Activated CD4-positive, alpha-beta memory T cell treated with anti-CD3 and anti-CD28 coated beads, Interleukin-2, amount 10 ng/mL, durations not matched to agents 7 days and 5 days (primary cell): ENCODE measurements at places on chromosomes 4 and X. TPM values are rescaled to one million over a fixed set of nuclear protein-coding genes. Genes with fewer than 3 reads are reported as not detected.

GRCh38 chrX:57353472-57354132, 67.1 kb downstream of the FAAH2 start:
- peaks cover 4% of the 10 kb centered on the region for H3K4me1 ChIP-seq
- no peaks in the 10 kb centered on the region for H3K27me3 ChIP-seq
- peaks cover 3% of the 10 kb centered on the region for H3K36me3 ChIP-seq
- H3K27ac ChIP-seq = no peak overlapping the region
- no peak overlapping the region for H3K4me3 ChIP-seq
- DNase-seq = no peak

- no peak for DNase-seq
- H3K4me1 ChIP-seq = no peaks in the 10 kb centered on the region
- no peak overlapping the region for H3K4me3 ChIP-seq
- no peaks in the 10 kb centered on the region for H3K27me3 ChIP-seq
Observed at GRCh38 chr4:85610450-85610849, 135.5 kb downstream of the ARHGAP24 start.

- no peaks in the 10 kb centered on the region for H3K27me3 ChIP-seq
- no peak for DNase-seq
- H3K4me1 ChIP-seq = no peaks in the 10 kb centered on the region
Observed at GRCh38 chr4:161655148-161655547, 508.7 kb downstream of the FSTL5 start.

GRCh38 chrX:150517303-150517910, 51.0 kb upstream of the MTM1 start:
- H3K27me3 ChIP-seq = peaks cover 3% of the 10 kb centered on the region
- H3K4me3 ChIP-seq = no peak overlapping the region
- no peaks in the 10 kb centered on the region for H3K4me1 ChIP-seq
- H3K27ac ChIP-seq = no peak overlapping the region
- no peaks in the 10 kb centered on the region for H3K36me3 ChIP-seq

Gene UBE2A
- total RNA-seq = 76.2 TPM

- no peak for DNase-seq
- H3K27me3 ChIP-seq = no peaks in the 10 kb centered on the region
- no peaks in the 10 kb centered on the region for H3K36me3 ChIP-seq
- no peak overlapping the region for H3K4me3 ChIP-seq
- no peaks in the 10 kb centered on the region for H3K4me1 ChIP-seq
Observed at GRCh38 chr4:130186931-130187330, 1091.0 kb downstream of the C4orf33 start.

- H3K36me3 ChIP-seq = no peaks in the 10 kb centered on the region
- no peak for DNase-seq
- H3K27me3 ChIP-seq = no peaks in the 10 kb centered on the region
- H3K27ac ChIP-seq = no peak overlapping the region
- no peak overlapping the region for H3K4me3 ChIP-seq
- H3K4me1 ChIP-seq = no peaks in the 10 kb centered on the region
Observed at GRCh38 chrX:12269484-12269883, 131.2 kb downstream of the FRMPD4 start.

GRCh38 chrX:150759568-150760416, 66.6 kb downstream of the MTMR1 start:
- peaks cover 9% of the 10 kb centered on the region for H3K4me1 ChIP-seq
- no peak for DNase-seq
- no peaks in the 10 kb centered on the region for H3K27me3 ChIP-seq
- H3K27ac ChIP-seq = no peak overlapping the region
- H3K36me3 ChIP-seq = peaks cover 25% of the 10 kb centered on the region

DNA sequence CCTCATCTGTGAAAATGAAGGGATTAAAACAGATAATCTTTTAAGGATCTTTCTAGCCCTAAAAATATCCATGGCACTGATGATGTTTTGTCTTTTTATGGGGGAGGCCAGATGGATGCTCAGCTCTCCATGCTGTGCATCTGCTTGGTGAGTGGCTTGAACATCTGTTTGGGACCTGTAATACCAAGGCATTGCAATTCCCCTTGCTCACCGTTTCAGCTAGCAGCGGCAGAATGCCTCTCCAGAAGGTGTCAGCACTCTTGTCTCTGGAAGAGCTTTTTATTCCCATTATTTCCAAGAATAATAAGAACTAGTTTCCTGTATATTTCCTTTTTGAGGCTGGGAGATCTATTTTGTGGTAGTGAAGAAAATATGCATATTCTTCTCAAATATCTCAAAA, 151.9 kb upstream of the ANK2 start:
- no peak overlapping the region for H3K27ac ChIP-seq
- DNase-seq = no peak
- H3K4me1 ChIP-seq = no peaks in the 10 kb centered on the region
- peaks cover 16% of the 10 kb centered on the region for H3K27me3 ChIP-seq
- no peaks in the 10 kb centered on the region for H3K36me3 ChIP-seq

- no peak overlapping the region for H3K4me3 ChIP-seq
- H3K27ac ChIP-seq = no peak overlapping the region
- H3K36me3 ChIP-seq = no peaks in the 10 kb centered on the region
Observed at GRCh38 chr4:17189401-17189720, 290.9 kb upstream of the LDB2 start.

- H3K4me1 ChIP-seq = peaks cover 13% of the 10 kb centered on the region
- H3K27me3 ChIP-seq = no peaks in the 10 kb centered on the region
Observed at GRCh38 chrX:20244931-20245330, 21.8 kb downstream of the RPS6KA3 start.

- H3K4me1 ChIP-seq = no peaks in the 10 kb centered on the region
- H3K4me3 ChIP-seq = no peak overlapping the region
- no peaks in the 10 kb centered on the region for H3K36me3 ChIP-seq
- no peak for DNase-seq
- no peak overlapping the region for H3K27ac ChIP-seq
- no peaks in the 10 kb centered on the region for H3K27me3 ChIP-seq
Observed at GRCh38 chr4:14132301-14132700, 504.8 kb upstream of the BOD1L1 start.

DNA sequence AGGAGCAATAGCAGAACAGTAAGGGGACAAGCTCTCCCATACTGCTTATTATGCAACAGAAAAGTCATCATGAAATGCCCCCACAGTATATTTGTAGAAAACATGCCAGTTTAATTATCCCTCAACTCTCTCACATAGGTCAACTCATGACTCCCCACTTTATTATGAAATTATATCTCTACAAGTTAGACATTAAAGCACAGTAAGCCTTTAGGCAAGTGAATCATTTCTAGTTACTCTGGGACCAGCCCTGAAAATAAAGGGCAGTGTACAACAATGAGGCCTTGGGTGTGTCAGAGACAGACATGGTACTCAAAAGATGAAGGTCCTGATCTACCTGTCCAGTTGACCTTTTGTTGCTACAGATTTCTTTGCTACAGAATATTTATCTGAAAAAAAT, 191.9 kb downstream of the FBXW7 start:
- H3K36me3 ChIP-seq = peaks cover 38% of the 10 kb centered on the region
- no peaks in the 10 kb centered on the region for H3K27me3 ChIP-seq
- no peak overlapping the region for H3K27ac ChIP-seq

DNA sequence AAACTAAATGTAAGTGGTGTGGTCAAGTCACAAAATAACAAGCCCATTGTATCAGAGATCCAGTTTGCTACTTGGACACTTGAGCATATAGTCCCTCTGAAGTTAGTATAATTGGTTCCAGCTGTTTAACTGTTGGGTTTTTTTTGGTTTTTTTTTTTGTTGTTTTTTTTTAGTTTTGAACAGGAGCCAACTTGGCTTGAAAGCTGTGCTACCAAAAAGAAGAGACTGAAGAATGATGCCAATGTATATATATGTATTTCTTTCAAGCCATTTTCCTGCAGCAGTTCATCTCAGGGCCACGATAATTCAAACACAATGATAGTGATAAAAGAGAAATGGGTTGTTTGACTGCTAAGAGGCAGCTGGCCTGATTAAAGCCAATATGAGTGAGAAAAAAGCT, 138.3 kb downstream of the PCDH18 start:
- no peaks in the 10 kb centered on the region for H3K27me3 ChIP-seq
- H3K4me1 ChIP-seq = no peaks in the 10 kb centered on the region
- no peak for DNase-seq

DNA sequence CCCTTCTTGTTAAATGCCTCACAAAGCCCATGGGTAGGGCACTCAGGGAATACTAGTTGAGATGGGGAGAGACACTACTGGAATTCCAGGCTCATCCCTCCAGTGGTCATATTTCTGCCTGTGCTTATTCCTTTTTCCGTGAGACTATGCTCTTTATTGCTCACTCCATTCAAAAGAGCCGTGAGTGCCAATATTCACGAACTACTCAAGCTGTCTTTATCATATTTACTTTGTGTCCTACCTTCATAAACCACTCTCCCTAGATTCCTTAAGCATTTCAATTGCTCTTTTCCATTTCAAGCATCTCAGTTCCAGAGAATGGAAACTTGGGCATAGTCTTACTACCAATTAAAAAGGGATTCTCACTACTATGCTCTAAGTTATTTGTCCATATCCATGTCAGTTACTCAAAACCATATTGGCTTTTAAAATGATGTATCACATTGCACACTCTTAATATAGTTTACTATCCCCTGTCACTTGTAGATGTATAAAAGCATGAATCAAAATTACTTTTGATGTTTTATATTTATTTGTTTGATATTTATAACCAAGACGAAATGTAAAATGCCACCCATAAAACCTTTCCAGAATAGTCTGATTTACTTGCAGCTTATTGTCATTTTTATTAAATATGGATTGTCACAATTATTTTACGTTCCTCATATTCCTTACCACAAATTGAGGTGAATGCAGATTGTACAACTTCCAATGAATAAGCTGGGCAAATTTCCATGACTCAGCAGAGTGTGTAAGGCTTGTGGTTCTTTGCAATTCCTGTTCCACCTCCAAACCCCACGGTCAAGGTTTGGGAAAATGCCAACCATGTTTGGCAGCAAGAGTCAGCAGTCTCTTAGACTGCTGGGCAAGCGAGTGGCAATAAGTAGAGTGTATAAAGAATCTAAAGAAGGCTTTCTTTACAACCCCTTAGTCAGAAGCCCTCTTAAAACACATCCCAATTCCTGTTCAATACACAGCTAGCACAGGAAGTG, 24.4 kb downstream of the ENOX2 start:
- DNase-seq = no peak
- no peaks in the 10 kb centered on the region for H3K4me1 ChIP-seq
- no peaks in the 10 kb centered on the region for H3K27me3 ChIP-seq
- H3K27ac ChIP-seq = no peak overlapping the region
- no peak overlapping the region for H3K4me3 ChIP-seq

Gene SPIN2B
- 12.1 TPM for total RNA-seq

DNA sequence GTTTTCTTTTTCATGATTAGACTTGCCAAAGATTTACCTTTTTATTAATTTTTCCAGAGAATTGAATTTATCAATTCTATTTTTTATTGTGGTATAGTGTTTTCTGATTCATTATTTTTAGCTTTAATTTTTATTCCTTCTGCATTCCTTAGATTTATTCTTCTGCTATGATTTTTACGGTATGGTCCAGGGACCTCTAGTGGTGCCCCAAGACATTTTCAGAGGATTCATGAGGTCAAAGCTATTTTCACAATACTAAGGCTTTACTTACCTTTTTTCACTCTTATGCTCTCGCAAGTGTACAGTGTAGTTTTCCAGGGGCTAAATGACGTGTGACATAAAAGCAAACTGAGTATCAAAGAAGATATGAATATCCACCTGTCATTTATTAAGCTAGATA, 8.0 kb downstream of the RADX start:
- no peaks in the 10 kb centered on the region for H3K36me3 ChIP-seq
- no peaks in the 10 kb centered on the region for H3K27me3 ChIP-seq
- peaks cover 6% of the 10 kb centered on the region for H3K4me1 ChIP-seq
- DNase-seq = no peak
- H3K4me3 ChIP-seq = no peak overlapping the region
- no peak overlapping the region for H3K27ac ChIP-seq

DNA sequence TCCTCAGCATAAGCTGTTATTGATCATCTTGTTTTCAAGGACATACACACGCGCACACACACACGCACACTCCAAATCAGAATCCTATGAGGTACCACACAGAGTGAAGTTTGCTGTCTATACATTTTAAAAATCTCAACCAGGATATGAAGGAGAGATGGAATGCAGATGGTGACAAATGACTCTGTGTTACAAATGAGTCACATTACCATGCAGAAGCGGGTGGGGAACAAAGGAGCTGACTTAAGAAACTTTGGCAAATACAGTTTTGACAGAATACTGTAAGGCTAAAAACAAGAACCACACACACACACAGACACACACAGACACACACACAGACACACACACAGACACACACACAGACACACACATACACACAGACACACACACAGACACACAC, 81.7 kb downstream of the RELL1 start:
- no peak for DNase-seq
- peaks cover 44% of the 10 kb centered on the region for H3K4me1 ChIP-seq
- H3K27ac ChIP-seq = no peak overlapping the region

Gene IGSF1
- not detected for total RNA-seq

DNA sequence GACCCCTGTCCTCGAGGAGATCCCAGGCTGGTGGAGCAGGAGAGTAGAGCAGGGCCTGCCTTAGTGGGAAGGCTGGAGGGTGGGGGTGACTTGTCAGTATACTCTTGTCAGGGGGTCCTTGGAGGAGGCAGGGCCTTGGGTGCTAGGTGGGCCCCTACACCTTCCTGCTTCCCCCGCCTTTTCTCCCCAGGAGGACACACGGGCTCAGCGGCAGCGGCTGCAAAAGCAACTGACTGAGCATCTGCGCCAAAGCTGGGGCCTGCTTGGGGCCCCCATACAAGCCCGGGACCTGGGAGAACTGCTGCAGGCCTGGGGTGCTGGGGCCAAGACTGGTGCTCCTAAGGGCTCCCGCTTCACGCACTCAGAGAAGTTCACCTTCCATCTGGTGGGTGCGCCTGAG, 11.3 kb downstream of the CCDC22 start:
- no peak overlapping the region for H3K27ac ChIP-seq
- no peak for DNase-seq
- no peaks in the 10 kb centered on the region for H3K27me3 ChIP-seq
- peaks cover 6% of the 10 kb centered on the region for H3K4me1 ChIP-seq

- H3K36me3 ChIP-seq = peaks cover 25% of the 10 kb centered on the region
- H3K4me3 ChIP-seq = no peak overlapping the region
- no peak for DNase-seq
- no peak overlapping the region for H3K27ac ChIP-seq
- peaks cover 20% of the 10 kb centered on the region for H3K4me1 ChIP-seq
Observed at GRCh38 chr4:25155947-25156346, 4.3 kb downstream of the SEPSECS start.

Gene GRID2
- not detected for total RNA-seq

Gene JADE3
- 1.5 TPM for total RNA-seq

Gene GIMD1
- total RNA-seq = not detected

DNA sequence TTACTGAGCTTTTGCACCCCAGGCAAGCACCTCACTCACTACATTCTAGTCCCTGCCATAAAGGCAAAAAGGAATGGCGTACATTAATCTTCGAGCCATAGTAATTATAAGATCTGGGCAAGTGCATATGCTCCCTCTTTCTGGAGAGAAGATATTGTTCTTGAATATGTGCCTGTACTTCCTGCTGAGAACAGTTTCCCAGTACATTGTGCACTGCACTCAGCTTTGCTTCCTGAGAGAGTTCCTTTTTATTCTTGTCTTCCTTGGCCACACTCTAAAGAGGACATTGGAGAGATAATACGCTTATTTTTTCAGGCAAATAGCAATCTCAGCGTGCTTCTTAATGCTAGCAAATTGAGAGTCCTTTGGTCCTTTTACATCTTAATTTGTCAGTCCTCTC, 909.0 kb upstream of the PCDH10 start:
- no peak overlapping the region for H3K27ac ChIP-seq
- no peaks in the 10 kb centered on the region for H3K27me3 ChIP-seq
- DNase-seq = no peak
- H3K4me1 ChIP-seq = no peaks in the 10 kb centered on the region
- no peak overlapping the region for H3K4me3 ChIP-seq

Gene CITED1
- not detected for total RNA-seq

Gene GPRIN3
- 102 TPM for total RNA-seq

GRCh38 chr4:156966836-156967235, 4.8 kb downstream of the PDGFC start:
- peaks cover 3% of the 10 kb centered on the region for H3K4me1 ChIP-seq
- DNase-seq = no peak
- peaks cover 27% of the 10 kb centered on the region for H3K27me3 ChIP-seq
- H3K27ac ChIP-seq = no peak overlapping the region
- peaks cover 4% of the 10 kb centered on the region for H3K36me3 ChIP-seq
- no peak overlapping the region for H3K4me3 ChIP-seq
